ENCODE measurements at places on chromosomes 11 and 22.

- DNase-seq = no peak
Observed at GRCh38 chr11:122998727-122999366, 17.2 kb upstream of the BSX start.

GRCh38 chr11:76654298-76654851 is 16.2 kb downstream of the LRRC32 start:
- no peak for DNase-seq

- no peak for DNase-seq
Observed at GRCh38 chr11:71937826-71938225, 9.0 kb downstream of the RNF121 start.

GRCh38 chr11:124096364-124096763 is 18.9 kb upstream of the VWA5A start:
- no peak for DNase-seq

DNA sequence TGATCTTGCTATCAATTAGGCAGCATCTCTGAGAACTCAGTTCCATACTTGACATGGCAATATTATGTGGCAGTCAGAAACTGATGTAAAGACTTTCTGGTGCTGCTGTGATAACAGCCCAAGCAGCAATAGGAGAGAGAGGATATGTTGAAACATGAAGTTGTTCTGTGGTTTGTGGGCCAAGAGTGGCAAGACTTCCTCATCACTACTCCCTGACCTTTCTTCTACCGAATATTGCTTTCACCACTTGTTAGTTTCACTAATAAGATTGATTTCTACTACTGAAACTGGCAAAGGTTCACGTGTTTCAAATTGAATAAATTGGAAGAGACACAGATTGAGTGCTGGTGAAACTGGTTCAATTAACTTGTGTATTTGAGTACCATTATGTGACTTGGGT is 852.6 kb upstream of the RAG2 start:
- no peak for DNase-seq

GRCh38 chr22:21741790-21742189 is 6.2 kb upstream of the YPEL1 start:
- no peak for DNase-seq

DNA sequence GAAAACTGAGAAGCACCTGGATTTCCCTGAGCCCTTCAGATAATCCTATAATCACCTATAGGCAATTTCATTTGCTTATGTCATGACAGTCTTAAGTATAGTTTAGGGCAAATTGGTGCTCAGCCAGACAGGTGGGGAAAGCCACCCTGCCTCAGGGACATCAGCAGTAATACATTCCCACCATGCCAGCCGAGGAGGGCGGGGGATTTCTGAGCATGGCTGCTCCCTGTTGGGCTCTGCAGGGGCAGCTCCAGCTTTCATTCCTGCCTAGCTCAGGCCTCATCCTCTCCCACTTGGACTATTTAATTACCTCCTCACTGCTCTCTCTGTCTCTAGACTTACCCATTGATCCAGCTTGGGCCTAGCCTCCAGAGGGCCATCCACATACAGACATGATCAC is 9.0 kb upstream of the DRD2 start:
- DNase-seq = no peak

DNA sequence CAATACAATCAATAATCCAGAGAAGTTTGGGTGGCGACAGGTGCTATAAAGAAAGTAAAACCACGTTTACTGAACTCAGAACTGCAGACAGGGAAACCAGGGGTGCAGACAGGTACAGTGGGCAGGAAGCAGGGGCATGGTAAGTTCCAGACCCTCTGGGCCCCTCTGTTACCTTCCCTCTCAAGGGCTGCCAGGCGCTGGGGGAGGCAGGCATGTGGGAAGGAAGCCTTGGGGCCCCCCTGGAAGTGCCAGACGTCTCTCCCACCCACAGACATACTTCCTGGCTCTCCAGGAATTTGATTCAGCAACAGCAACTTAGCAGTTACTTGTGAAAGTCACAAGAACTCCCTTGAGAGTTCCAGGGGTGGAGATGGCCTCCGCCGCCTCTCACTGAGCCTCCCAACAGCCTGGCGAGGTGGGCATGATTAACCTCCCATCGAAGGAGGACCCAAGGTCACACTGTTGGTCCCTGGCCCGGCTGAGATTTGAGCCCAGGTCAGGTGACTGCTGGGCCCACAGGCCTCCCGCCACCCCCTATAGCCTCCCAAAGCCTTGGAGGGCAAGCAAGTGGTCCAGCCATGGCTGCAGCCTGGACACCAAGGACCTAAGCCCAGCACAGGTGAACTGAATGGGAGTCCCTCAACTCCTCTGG is 14.1 kb upstream of the TSKU start:
- no peak for DNase-seq

DNA sequence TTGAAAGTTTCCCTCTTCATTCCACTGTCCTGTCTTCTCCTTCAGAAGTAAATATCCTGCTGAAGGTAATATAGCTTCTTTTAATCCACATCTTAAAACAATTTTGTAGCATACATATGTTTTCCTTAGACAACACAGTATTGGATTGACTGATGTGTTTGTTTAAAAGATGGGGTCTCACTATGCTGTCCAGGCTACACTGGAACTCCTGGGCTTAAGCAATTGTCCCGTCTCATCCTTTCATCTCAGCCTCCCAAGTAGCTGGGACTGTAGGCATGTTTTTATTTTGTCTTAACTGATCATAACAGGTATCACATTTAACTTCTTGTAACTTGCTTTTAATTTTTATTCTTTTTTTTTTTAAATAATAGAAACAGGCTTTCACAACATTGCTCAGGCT is 55.9 kb downstream of the MRTFA start:
- DNase-seq = no peak

DNA sequence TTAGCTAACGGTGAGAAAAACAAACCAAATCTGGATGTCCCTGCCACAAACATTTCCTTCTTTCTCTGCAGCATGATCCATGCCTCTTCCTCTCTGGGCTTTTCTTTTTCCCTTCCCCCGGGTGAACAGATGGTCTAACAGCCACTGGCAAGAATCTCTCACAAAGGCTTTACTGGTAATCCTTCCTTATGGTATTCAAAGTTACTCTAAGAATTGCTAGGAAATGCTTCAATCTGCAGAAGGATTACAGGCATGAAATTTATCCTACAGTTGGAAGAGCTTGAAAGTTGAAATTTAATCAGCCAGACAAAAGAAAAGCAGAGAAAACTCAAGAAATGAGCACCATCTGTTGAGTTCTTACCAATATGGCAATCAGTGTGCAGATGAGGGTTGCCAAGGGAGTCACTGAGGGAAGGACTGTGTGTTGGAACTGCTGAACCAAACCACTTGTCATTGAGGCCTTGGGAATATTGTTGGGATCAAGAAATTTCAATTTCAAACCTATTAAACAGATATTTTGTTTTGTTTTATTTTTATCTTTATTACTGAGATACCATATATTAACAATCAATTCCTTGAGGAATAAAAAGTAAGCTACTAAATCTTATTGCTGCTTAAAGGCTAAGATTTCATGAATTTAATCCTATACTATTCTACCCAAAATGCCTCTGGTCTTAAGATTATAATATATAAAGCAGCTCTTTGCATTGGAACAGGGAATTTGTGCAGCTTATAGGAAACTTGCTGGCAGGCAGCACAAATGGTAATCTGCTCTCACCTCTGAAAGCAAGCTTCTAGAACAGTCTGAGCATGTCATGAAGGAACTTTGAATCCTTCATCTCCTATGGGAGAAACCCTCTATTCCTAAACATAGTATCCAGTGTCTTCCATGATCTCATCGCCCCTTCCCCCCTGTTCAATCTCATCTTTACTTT is 29.7 kb upstream of the NDUFC2 start:
- no peak for DNase-seq

GRCh38 chr11:12865863-12866595 is 143.1 kb upstream of the RASSF10 start:
- no peak for DNase-seq

GRCh38 chr11:21723678-21724077 is 469.2 kb upstream of the ANO5 start:
- no peak for DNase-seq

GRCh38 chr11:27820249-27820648 is 120.0 kb upstream of the BDNF start:
- DNase-seq = no peak

GRCh38 chr11:441418-442274 is at the start of gene ANO9:
Gene ANO9 (minus strand): TSS chr11:442011. CDS start chr11:441926, 85 bp downstream.
- DNase-seq = peak; percentile 23

DNA sequence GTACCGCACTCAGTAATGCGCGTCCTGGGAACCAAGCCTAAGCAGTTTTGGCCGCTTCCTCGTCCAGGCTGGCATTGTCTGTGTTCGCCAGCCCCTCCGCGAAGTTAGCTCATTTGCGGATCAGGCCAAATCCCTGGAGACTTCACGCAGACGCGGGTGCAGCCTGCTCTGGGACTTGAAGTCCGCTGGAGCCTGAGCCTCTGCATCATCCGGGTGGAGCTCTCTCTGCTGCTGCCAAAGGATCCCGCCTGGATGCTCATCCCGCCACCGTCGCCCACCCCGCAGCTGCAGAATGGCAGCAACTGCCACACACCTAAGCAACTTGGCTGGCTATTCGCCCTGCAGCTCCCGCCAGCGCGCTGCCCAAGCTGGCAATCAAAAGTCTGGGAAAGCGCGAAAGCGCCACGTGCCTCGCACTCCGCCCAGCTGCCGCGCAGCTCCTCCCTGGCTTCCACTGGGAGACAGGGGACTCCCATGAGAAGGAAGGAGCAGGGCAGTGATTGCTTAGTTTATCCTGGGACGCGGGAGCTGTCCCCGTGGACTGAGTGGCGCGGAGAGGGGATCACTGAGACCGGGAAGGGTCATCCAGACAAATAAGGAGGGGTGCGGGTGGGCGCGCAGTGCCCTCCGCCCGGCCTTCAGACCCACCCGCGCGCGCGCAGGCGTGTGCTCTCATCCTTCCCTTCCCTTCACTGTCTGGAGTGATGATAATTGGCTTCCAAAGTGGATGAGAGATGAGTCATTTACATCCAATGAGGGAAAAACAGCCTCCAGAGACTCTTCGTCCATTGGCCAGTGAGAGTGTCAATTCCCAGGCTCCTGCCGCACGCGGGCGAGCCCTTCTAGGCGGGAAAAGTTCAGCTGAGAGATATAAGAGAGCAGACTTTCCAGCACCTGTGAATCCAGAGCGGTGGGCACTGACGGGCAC is 23.2 kb upstream of the GLYATL1B start:
- no peak for DNase-seq

DNA sequence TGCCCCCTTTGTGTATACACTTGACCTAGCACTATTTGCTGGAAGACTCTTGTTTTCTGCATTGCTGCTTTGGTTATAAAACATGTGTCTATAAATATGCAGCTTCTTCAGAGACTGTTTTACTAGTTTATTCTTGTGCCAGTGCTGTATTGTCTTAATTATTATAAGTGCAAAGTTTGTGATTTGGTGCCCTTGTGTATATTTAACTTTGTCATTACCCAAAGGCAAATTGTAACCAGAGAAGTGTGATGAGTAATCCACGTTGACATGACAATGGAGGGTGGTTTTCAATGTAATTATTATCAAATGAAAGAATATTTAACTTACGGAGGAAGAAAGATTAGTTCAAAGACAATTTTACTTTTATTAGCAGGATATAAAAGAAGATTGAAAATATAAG is 75.0 kb upstream of the PRODH start:
- DNase-seq = no peak

GRCh38 chr11:9571763-9572115 is 1.7 kb upstream of the WEE1 start:
- no peak for DNase-seq

GRCh38 chr11:120574876-120575275 is 63.3 kb downstream of the GRIK4 start:
- no peak for DNase-seq

- DNase-seq = no peak
Observed at GRCh38 chr11:110455718-110456117, 26.0 kb downstream of the FDX1 start.

DNA sequence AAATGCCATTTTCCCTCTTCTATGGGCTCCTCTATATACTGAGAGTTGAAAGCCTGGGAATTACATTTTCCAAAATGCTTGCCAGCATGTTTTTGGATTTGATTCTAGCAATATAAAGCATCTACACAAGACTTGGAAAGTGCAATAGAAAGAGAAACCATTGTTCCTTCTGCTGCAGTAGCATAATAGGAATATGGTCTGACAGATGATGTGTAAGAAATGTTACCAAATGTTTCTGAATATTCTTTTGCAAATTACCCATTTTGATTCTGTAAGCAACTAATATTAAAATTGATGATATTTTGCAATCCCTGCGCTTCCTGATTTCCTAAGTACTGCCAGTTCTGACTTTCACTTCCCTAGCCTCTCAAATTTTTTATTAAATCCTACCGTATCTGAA is 61.6 kb downstream of the CASP12 start:
- no peak for DNase-seq

- DNase-seq = no peak
Observed at GRCh38 chr22:21712751-21713427, 22.7 kb downstream of the YPEL1 start.

DNA sequence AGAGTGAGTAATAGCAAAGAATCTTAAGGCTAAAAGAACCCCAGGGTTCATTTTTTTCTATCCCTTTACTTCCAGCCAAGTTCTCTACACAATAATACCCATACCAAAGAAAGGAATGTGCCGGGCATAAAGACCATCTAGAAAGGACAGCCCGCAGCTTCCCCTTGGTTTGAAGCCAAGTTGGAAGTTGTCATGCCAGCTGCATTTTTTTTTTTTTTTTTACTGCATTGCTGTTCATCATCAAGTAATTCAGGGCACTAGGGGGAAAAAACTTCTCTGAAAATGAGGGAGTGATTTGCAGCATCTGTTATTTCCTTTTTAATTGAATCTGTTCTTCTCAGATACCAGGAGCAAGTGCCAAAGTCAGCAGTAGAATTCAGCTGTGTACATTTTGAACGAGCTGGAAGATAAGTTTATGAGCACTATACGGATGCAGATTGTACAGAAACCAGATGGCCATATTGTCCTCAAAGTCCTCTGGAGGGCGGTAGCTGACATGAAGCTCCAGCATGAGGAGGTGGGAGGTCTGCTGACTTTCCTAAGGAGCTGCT is 56.4 kb downstream of the UBASH3B start:
- no peak for DNase-seq

- no peak for DNase-seq
Observed at GRCh38 chr22:25475257-25476022, 89.0 kb upstream of the GRK3 start.

- DNase-seq = no peak
Observed at GRCh38 chr11:104918113-104918824, 20.0 kb upstream of the CASP12 start.

DNA sequence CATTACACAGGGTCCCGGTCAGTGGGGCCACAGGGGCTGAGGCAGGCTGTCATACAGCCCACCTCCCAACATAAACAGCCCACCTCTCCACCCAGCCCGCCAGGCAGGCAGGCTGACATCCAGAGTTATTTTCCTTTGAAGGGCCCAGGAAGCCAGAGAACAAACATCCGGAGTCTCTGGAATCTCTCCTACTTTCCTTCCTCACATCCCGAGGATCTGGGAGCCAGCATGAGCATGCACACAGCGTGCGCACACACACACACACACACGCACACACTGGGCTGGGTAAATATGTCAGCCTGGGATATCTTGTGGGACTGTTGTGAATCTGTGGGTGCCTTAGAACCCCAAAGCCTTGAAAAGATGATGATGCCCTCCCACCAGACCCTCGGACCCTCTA is 55.4 kb downstream of the PDE2A start:
- no peak for DNase-seq

All from activated CD8-positive, alpha-beta memory T cell treated with anti-CD3 and anti-CD28 coated beads for 4 hours (primary cell).